ENCODE measurements at places on chromosomes 12 and 14.

DNA sequence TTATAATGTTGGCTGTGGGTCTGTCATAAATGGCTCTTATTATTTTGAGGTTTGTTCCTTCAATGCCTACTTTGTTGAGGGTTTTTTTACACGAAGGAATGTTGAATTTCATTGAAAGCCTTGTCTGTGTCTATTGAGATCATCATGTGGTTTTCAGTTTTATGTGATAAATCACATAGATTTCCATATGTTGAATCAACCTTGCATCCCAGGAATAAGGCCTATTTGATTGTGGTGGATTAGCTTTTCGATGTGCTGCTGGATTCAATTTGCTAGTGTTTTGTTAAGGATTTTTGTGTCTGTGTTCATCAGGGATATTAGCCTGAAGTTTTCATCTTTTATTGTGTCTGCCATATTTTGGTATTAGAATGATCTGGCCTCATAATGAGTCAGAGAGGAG is 27.6 kb downstream of the SLC2A13 start:
- DNase-seq, result no peak

DNA sequence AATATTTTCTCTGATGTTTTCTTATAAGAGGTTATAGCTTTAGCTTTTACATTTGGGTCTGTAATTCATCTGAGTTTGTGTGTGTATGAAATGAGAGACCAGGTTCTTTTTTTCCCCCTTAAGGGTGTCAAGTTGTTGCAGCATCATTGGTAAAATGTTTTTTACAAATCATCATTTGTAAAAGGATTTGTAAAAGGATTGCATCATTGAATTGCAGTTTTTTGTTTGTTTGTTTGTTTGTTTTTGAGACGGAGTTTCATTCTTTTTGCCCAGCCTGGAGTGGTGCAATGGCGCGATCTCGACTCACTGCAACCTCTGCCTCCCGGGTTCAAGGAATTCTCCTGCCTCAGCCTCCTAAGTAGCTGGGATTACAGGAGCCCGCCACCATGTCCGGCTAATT is 31.1 kb downstream of the MAPKAPK5 start:
- no peak for DNase-seq

DNA sequence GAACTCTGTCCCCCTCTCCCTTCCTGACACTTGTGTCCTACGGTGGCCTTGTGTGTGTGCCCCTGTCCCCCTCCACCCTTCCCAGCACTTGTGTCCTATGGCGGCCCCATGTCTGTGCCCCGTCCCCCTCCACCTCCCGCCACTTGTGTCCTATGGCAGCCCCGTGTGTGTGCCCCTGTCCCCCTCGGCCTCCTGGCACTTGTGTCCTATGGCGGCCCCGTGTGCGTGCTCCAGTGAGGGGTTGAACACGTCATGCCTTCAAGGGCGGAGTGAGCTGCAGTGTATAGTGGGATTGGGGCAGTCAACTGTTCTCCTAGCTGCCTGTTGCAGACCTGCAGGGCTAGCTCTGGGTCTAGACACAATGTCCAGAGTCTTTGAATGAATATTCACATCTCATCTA is 108.7 kb downstream of the GLT1D1 start:
- DNase-seq, result no peak

GRCh38 chr14:73136387-73137225 is at the start of gene PSEN1:
TSS of gene PSEN1 (plus strand) at chr14:73136507. CDS start at chr14:73148020, 11,513 bp downstream.
- peak; percentile 99 for DNase-seq

DNA sequence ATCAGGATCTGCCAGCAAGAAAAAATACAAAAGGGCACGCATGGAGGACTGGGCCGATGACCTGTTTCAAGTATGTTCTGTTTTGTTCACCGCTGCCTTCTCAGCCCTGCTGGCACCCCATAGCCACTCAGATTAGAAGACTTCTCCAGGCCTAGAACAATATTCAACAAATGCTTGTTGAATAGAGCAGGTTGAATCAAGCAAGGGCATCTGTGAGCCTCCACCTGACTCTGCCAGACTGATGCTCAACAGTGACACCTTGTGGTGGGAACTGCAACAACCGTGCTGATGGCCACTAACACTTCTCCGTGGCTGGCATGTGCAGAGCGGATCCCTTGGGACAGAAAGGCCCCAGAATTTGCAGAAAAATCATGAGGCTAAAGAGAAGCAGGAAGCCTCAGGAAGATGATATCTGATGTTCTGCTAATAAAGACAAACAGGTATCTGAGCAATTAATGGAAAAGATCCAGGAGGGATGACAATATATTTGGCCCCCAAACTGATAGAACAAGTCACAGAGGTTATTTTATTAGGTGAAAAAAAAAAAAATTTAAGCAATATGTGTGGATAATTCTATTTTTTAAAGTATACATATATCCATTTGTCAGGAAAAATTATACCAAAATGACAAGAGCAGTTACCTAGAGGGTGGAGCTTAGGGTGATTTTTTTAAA is 114.3 kb downstream of the KSR2 start:
- DNase-seq, result peak; percentile 55

GRCh38 chr14:76759589-76759988 is 1.7 kb upstream of the VASH1 start:
- no peak for DNase-seq

DNA sequence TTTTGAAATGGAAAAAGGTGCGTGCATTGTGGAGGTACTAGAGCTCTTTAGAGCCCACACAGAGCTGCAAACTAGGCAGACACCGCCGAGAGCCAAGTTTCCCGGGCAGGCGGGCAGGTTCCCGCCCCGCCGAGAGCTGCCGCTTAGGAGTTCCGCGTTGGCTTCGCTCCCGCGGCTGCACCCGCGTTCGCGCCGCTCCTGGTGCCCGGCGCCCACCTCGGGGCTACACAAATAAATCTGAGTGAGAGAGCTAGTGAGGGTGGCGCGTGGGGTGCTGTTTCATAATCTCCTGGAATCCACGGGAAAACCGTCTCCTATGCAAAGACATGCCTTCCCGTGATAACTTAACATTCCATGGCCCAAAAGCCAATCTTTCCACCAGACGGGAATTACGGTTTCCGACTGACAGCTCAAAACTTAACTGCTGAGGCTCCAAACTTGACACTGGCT is 645 bp downstream of the KITLG start:
- DNase-seq, result peak; percentile 23
